ENCODE measurements at places on chromosomes 5 and 9. TPM values are rescaled to one million over a fixed set of nuclear protein-coding genes. Genes with fewer than 3 reads are reported as not detected.

DNA sequence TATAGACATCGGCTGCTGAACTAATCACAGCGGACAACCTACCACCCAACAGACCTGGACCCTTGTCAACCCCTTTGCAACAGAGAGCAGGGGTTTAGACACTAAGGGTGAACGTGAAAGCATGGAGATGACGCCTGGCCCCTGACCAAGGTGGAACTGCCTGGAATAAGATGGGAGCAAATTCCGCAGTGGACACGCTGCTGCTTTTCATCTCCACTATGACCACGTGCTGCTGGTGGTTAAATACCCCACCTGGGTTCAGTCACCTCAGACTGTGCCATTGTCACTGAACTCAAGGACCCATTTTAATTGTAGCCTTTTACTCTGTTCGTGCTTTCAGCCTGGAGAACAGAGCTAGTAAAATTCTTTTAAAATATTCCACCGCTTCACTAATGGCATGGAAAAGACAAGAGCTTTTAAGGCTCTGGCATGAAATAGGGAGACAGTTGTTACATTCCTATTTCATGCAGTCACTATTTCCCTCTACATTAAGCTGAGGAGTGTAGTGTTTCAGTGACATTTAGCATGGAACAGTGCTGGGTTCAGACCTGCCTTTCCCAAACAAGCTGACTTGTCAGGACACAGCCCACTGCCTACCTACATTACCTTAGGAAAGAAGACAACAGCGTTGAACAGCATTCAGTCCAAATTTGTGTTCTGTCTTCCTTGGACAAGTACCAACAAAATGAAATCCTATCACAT, 96.8 kb downstream of the ANKRD18B start:
- DNase-seq = peak; percentile 45

GRCh38 chr9:4157584-4158499, 142.0 kb downstream of the GLIS3 start:
- no peak for DNase-seq

DNA sequence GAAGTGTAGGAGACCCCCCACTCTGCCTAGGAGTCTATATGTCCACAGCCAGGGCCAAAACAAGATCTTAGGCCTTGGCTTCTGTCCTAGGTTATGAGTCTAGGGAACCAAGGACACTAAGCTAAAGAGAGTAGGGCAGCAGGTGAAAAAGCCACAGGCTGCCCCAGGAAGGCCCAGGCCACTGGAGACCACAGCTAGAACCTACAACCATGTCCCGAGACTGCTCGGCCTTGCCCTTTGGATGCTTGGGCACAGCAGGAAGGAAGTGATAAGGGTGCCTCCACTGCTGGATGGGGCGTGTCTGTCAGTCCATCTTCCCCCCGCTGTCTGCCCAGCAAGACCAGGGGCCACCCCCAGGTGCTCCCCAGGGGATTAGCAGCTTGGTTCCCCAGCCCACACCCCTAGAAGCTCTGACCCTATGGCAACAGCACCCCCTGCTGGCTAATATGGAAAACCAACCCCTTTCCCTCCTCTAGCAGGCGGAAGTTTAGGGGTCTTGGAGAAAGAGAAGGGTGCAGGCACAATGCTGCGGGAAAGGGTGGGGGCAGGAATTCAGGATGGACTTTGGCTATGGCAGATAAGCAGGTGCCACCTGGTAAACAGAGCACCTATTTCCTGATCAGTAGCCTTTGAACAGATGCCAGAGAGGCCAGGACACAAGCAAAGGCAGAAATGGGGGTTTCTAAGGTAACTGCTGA, 10.5 kb upstream of the IRF1 start:
- no peak for DNase-seq

TTC1 gene
- polyA plus RNA-seq = 46.1 TPM

CA9 gene
- 0.50 TPM for polyA plus RNA-seq

DNA sequence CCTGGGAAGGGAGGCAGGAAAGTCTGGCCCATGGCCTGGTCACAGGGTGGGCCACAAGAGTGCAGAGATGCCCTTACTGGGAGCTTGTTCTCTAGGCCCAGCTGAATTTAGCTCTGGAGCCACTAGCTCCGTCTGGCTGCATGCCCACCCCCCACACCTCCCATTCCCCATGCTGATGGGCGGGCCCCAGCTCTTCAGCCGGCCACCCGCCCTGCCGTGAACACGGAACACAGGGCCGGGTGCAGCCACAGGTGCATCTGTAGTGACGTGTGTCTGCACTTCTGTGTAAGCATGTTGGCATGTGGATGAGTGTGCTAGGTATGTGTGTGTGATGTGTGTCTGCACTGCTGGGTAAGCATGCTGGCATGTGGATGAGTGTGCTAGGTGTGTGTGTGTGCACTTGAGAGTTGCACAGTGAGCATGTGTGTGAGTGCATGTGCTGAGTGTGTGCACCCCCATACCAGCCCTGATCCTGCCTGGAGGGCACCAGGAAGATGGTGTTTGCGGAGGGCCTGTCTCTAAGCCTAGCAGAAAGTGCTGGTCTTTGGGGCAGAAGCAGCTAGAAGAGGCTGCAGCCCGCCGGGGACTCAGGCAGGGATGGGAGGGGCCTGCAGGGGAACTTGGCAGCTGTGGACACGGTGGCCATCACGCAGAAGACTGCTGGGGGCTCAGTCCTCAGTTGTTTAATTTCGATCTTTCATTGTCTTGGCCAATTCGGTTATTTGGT, 136.4 kb downstream of the CACNA1B start:
- DNase-seq = no peak

- no peak for DNase-seq
These were observed 2.0 kb downstream of the GALNT12 start for GRCh38 chr9:98809311-98810101.

GRCh38 chr5:115068239-115069086, 101.2 kb downstream of the TRIM36 start:
- no peak for DNase-seq

- no peak for DNase-seq
These were observed 80.1 kb downstream of the EGFLAM start for GRCh38 chr5:38338455-38338854.

SLC46A2 gene
- 0.18 TPM for polyA plus RNA-seq

RELL2 gene
- polyA plus RNA-seq = 0.12 TPM

SPINK13 gene
- polyA plus RNA-seq = 0.45 TPM

DNA sequence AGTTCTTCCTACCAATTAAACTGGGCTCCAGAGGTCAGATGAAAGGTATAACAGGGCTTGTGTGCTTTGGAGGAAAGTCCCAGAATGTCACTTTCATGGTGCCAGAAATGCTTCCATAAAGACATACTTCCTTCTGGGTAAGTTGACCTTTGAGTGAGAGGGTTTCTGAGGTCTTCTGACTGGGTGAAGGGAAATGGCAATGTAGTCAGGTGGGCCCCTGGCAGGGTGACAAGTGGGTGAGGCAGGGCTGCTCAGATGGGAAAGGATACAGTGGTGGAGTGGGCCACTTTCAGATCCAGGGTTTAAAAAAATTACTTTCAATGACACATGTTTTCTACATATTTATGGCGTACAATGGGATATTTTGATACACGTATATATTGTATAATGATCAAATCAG, 136.5 kb upstream of the PITX1 start:
- DNase-seq = no peak

DNA sequence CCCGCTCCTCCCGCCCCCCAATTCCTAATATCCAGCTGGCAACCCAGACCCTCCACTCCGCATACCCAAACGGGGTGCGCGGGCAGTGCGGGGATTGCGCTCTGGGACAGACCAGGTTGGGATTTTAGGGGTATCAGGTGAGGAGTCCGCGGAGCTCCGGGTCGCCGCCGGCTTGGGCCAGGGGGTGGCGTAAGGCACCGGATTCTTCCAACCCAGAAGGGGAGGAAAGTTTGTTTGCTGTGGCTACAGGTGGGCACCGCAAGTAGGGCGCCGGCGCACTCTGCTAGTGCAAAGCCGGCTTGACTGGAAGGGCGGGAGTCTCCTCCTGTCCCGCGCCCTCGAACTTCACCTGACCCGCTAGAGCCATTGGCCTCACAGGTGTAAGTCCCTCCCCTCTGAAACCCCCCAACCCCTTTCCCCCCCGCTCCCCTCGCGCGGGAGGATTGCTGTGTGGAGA, 709 bp downstream of the IQGAP2 start:
- peak; percentile 65 for DNase-seq

DNA sequence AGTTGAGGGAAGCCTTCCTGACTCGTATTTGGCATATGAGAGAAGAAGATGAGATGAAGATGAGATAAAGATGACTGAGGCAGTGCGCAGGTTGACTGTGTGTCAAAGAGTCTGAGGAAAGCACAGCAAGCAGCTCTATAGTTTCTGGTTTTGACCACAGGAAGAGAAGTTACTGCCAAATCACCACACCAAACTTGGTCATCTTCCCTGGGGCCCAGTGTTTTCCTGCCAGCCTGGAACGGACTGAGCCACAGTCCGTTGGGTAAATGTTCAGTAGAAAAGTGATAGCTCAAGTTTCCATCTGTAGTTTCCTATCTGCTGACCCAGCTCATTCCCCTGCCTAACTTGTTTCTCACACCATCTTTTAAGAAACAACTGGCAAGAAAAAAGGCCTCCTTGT, 80.7 kb upstream of the ADAMTS19 start:
- no peak for DNase-seq

CHMP5 gene
- 68.9 TPM for polyA plus RNA-seq

KIF4B gene
- polyA plus RNA-seq = not detected

PKD2L2 gene
- polyA plus RNA-seq = 0.74 TPM

DNA sequence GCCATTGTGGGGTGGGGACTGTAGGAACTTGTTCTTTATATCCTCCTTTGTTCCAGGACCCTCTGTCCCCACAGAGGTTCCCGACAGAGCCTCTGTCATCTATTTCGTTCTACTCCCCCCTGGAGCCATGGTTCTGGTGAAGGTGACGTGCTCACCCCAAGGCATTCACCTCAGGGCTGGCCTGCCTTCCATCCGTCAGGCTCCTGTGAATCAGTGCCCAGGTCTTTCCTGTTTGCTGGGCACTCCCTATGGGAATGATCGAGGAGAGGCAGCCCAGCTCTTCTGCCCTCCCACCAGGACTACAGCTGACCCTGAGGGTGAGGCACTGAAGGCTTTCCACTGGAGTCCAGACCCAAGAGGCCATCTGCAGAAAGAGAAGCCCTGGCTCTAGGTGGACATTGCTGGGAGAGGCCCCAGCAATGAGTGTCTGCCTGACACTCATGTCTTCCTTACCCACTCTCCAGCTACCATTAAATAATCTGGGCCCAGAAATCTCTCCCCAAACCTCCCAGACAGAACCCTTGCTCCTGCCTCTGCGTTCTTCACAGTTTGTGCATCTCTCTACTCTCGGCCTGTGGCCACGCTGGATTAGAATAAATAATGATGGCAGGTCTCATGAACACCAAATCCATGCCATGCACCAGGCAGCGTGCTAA, 214.2 kb downstream of the FSTL4 start:
- no peak for DNase-seq

DNA sequence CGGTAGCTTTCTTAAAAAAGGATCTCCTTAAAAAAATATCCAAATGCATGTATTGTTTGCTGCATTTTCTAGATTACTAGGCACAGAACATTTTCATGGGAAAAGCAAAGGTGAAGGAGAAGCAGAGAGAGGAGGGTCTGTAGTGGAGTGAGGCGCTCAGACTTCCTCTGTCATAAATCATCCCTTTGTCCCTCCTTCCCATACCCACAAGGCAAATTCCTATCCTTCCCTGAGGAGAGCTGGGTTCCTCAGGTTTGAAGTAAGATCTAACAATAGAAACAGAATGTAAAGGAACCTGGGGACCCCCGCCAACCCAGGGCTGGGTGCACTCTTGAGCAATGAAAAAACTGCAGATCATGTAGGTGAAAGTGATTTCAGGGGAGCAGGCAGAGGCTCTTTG, 149.2 kb upstream of the ANKH start:
- no peak for DNase-seq

GRCh38 chr5:17037751-17038150, 101.7 kb upstream of the MYO10 start:
- DNase-seq = no peak

PCDHGB6 gene
- 4.0 TPM for polyA plus RNA-seq

DNA sequence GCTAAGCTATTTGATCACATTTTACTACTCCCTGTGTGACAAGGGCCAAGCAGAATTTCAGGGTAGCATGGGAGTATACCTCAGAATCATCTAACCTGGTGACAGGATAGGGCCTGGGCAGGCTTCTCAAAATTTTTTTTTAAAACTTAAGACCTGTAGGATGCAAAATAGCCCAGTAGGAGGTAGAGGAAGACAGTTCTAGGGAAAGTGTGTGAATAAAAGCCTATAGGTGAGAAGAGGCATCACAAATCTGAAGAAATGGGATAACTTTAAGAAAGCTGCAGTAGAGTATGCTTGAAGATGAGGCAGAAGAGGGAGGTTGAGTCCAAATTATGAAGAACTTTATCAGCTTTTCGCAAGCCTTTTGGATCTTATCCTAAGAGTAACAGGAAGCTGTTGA, 32.3 kb downstream of the CNTRL start:
- DNase-seq = no peak

DNA sequence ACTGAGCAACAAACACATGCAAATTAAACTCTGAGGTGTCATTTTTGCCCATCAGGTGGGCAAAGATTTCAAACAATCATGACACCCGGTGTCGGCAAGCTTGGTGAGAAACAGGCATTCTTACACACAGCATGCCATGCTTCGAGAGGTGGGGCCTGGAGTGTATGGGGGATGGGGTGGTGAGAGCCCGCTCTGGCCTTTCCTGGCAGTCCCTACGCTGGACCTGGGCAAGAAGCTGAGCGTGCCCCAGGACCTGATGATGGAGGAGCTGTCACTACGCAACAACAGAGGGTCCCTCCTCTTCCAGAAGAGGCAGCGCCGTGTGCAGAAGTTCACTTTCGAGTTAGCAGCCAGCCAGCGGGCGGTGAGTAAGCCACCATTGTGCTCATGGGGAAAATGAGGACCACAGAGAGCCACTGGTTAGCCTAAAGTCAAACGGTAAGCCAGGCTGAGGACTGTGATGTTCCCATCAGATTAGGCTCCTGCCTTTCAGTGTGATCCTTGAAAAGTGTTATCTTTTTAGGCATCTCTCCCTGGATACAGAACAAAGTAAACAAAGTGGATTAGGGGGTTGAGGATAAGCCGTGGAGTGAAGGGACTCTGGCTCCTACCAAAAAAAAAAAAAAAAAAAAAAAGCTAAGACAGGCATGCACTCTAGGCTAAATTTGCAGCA, 9.4 kb downstream of the MYOZ3 start:
- DNase-seq = no peak

DNA sequence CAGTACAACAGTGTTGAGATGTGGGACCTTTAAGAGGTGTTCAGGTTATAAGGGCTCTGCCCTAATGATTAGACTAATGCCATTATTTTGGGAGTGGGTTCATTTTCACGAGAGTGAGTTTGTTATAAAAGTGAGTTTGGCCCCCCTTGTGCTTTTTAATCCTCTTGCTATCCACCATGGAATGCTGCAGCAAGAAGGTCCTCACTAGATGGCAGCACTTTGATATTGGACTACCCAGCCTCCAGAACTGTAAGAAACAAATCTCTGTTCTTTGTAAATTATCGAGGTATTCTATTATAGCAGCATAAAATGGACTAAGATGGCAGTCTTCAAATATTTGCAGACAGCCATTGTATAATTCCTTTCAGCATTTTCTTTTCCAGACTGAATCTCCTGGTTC, 212.4 kb downstream of the LRRC70 start:
- DNase-seq = no peak

DNA sequence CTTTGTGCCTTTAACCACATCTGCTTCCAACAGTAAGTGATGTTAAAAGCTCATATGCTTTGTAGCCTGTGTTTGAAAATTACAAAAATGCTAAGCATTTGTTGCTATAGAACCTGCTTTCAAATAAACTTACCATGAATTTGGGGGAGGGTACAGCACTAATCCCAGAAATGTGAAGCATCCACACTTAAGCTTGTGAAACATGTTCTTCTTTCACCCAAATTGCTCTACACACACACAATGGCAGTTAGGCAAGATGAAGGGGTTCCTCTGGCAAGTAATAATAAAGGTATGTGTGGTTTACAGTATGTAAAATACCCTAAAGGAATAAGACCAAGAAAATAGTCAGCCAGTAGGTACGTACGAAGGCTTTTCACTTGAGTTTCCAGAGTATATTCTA, 165.6 kb downstream of the SMARCA2 start:
- no peak for DNase-seq
